ENCODE measurements at places on chromosomes 12 and 14.
A peak's percentile ranks its signal among the peaks of the same experiment; 100 is the strongest.

GRCh38 chr14:88228522-88229236, 94.4 kb downstream of the KCNK10 start:
- no peak for DNase-seq

- no peak for DNase-seq
Observed at GRCh38 chr14:51167587-51168214, 72.3 kb upstream of the TMX1 start.

GRCh38 chr14:33794791-33795305, 156.0 kb downstream of the EGLN3 start:
- DNase-seq = no peak

DNA sequence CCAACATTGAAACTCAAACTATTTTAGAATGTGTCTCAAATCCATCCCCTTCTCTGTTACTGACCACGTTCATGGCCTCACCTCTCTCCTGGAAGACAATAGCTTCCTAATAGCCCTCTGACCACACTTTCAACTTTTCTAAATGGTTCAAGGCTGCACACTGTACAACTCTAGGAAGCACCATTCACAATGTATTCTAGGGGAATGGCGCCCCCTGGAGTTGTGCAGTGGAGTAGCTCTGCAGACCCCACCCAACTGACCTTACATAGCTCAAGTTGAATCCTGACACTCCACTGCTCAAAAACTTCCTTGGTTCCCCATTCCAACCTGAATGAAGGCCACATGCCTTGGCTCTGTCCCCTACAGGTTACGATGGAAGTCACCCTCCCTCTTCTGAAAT, 77.6 kb downstream of the GAS2L3 start:
- DNase-seq = no peak

DNA sequence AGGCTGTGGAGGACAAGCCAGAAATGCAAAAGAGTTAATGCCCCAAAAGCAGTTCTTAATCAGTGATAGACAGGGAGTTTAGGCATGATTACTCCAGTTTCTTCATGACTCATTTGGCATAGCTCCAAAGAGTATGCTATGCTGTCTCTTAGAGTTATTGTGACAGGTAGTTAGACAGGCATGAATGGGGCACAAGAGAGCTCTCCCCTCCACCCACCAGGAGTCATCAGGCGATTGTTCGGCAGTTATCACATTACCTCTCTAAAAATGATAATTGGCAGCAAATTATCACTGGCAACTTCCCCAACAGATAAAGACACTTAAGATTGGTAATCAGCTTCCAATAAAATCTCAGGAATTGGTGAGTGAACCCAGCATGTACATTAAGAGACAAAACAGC, 320.1 kb downstream of the DAD1 start:
- DNase-seq = no peak

DNA sequence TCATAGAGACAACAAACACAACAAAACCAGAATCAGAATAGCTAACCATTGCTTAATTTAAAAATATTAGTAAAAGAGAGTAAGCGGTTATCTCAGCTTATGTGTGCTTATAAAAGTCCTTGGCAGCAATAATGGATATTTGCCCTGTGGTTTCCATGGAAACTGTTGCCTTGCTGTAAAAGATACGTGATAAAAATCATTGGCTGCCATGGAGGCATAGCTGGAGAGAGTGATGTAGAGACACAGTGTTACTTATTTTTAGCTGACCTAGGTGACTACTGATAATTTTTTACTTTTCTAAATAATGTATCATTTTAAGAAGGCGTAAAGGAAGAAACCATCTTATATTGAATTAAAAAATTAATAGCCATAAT, 92.9 kb downstream of the ERC1 start:
- peak; percentile 44 for DNase-seq

DNA sequence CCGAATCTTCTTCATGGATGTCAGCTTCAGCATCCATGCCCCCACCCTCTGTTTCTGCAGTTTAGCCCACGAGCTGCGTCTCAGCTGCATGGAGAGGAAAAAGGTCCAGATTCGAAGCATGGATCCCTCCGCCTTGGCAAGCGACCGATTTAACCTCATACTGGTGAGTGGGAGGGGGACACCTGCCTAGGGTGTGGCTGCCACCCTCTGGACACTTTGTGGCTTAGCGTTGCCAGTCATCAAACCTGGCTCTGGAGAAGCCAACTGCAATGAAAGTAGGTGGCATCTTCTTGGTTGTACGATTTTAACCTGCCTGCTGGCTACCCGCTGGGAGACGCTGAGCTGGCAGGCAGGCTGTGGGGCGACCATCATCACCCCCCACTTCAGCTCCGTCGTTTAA, 16.7 kb downstream of the DCAF4 start:
- DNase-seq = no peak

DNA sequence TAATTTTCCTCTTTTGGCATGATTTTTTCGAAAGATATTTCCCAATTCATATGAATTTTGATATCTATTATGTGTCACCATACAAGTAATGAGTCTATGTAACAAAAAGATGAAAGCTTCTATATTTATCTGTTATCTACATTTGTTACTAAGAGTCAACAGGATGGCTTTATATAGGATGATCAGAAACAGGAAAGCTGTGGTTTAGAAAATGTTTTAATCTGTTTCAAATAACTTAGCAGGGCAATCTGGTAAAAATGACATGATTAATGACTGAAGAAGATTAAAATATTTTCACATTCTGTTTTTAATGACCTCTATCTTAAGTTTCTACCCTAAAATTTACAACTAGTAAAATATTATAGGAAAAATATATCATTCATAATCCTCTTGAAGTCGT, 105.8 kb downstream of the MSRB3 start:
- no peak for DNase-seq

- no peak for DNase-seq
Observed at GRCh38 chr12:116055895-116056607, 221.4 kb downstream of the MED13L start.

DNA sequence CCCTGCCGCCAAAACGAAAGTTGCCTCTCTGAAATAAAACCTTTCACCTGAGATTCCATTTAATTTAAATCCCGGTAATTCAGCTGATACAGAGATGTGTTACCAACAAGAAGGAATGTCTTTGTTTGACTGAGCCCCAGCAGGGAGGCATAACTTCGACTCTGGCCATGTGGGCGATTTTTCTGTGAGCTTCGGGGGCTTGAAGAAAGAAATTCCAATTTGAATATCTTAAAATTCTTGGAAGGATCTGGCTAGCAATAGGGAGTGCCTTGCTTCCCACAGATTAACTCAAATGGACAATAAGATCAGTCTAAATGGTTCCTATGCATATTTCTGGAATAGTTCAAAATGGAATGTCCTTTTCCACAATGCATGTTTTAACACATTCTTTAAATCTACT, 252.5 kb upstream of the TMPO start:
- no peak for DNase-seq

DNA sequence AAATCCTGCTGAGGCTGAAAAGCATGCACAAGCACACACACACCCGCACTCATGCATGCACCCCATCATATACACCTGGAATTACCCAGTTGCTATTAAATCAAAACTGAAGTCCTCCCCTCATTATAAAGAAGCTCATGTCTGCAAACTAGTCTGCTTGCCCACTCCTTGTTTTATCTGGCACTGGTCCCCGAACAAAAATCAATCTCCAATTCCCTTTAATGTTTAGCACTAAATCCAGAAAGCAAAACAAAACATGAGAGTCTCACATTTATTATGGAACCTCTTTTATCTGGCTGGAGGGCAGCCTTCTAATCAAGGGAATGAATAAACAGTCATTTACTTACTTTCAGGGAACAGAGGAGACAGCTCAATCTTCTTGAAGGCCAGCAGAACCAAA, 1093.4 kb upstream of the FLRT2 start:
- no peak for DNase-seq

DNA sequence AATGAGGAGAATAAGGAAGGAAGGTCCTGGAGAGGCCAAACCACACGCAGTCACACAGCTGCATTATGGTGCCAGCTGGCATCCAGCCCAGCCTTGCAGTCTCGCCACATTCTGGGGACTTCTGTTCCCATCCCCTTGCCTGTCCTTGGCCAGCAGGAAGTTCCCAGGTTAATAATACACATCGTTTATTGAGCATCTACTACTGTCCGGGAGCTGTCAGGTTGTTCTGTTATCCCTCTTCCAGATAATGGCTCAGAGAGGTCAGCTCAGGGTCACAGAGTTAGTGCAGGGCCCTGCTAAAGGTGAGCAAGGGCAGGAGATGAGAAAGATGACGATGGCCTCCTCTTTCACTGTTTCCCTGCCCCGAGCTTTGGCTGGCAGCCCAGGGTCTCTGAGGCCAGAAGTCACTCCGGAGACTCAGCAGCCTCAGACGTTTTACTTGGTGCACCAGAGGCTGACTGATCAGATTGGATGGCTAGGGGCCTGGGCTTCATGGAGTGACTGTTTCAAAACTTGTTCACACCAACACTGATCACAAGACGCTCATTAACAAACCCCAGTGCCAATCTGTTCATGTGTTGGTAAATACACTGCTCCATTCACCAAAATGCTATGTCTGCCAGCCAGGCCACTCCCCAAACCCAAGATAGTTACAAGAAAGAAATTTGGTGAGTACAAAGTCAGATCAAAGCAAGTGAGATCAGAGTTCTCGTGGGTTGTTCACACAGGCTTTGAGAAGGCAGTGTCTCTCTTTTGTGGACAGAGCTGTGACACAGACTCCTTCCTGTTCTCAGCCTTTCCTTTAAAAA, 79.2 kb downstream of the B4GALNT3 start:
- DNase-seq = peak; percentile 34

DNA sequence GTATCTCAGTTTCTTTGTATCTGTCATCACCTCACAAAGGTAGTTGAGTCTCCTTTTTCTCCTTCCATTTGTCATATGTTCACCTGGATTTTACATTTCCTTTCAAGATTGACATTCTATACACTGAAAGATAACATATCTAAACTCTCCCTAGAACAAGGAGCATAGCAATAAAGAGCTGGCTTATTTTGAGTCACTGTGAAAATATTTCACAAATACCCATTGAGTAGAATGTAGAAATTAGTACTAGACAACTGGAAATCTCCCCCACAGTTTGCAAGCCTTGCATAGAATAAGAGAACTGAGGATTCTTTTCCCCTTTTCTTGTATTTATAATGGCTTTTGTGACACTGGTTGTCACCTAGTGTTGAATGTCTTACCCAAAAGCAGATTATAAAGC, 111.2 kb downstream of the KICS2 start:
- DNase-seq = no peak

DNA sequence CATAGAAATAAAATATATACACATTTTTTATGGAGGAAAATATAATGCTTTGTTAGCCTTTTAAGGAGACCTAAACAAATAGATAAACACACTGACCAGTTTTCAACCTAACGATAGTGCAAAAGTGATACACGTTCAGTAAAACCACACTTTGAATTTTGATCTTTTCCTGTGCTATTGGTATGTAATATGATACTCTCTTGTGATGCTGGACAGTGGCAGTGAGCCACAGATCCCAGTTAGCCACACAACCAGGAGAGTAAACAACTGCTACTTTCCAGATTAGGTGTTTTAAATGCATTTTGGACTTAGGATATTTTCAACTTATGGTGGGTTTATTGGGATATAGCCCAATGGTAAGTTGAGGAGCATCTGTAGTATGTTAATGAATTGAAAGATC, 243.1 kb downstream of the ERC1 start:
- DNase-seq = no peak

DNA sequence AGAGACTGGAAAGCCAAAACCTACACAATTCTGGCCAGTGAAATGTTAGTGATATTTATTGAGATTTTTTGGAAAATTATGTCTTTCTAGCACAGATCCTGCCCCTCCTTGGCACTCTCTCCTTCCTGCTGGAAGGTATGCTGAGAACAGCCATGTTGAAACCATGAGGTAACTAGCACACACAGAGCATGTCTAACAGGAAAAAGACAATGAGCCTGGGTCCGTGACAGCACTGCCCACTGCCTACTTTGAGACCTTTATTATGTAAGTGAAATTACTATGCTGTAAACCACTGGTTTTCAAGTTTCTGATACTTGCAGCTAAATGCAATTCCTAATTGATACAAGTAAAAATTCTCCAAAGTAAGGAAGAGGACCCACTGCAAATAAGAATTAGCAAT, 81.6 kb upstream of the SINHCAF start:
- DNase-seq = no peak

- no peak for DNase-seq
Observed at GRCh38 chr12:94433744-94434143, 25.9 kb downstream of the CEP83 start.

- DNase-seq = peak; percentile 76
Observed at GRCh38 chr14:69726761-69727511, 40.0 kb upstream of the SRSF5 start.

DNA sequence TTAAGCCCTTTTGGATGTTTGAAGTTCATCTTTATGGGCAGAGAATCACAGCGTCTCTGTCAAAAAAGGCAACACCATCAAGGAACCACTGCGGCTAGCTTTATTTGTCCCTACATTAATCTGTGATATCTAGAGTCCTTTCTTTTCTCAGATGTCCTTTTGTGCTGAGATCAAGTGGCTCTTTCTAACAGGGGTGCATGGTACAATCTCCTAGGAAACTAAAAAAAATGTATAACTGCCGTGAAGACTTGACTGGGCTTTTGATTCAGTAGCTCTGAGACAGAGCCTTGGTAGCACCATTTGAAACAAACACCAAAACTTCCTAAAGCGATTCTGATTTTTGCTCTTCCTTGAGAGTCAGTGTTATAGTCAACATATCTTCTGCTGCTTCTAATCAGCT, 33.3 kb downstream of the KCNK13 start:
- no peak for DNase-seq

DNA sequence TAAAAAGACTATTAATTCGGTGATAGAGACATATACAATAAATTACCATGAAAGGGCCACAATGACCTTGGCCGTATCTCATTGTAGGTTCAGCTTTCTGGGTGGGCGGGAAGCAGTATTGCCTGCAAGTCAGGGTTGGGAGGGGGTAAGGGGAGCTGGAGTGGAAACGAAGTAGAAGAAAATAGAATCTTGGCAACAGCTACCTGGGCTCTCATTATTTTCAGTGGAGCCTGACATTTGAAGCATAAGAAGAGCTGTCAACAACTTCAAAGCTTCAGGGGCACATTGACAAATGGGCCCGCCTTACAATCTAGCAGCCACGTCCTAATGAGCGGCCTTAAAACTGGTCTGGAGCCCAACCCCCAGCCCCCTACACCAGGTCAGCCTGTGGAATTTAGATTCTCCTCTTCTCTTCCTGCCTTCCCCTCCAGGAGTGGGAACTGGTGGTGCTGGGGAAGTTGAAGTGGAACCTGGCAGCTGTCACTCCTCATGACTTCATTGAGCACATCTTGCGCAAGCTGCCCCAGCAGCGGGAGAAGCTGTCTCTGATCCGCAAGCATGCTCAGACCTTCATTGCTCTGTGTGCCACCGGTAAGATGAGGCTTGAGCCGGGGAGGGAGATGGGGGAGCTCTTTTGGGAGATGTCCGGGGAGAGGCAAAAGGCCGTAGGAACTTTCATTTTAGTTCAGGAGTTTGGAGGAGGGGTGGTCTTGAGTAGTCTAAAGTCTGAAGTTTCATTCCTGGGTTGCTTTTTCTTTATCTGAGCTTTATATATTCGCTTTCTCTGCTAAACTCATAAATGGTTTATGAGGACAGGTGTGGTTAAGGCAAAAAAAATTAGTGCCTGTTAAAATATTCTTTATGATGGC, 5.0 kb downstream of the CCND2 start:
- DNase-seq = no peak

Measured in hippocampal formation (tissue), 2 donors.